ENCODE measurements at places on chromosomes 12 and 14. TPM values are rescaled to one million over a fixed set of nuclear protein-coding genes. Genes with fewer than 3 reads are reported as not detected.

Gene FICD
- total RNA-seq, result 6.0 TPM

Gene SDSL
- 5.8 TPM for total RNA-seq

Gene HSPA2
- total RNA-seq, result 7.9 TPM

GRCh38 chr14:73879027-73879426 lies 7.6 kb upstream of the ZNF410 start:
- no peak for DNase-seq

GRCh38 chr12:125180144-125180543 lies 114.9 kb downstream of the AACS start:
- no peak for DNase-seq

DNA sequence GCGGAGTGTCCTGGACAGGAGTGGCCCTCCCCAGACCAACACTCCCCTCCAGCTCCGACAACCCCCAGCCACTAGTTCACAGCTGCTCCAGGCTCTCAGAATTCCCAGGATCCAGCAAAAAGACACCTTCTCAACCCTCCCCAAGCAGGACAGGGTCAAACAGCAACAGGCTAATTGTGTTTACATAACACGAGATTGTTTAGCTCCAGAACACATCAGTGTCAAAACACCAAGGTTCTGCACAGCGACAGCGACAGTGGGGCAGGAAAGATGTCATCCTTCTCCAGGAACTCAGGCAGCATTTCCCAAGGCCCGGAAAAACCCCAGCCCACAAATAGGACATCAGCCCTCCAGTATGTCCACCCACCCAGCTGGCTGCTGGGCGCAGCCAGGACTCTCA lies 16.5 kb downstream of the ITPK1 start:
- no peak for DNase-seq

- no peak for DNase-seq
Observed at GRCh38 chr14:54848910-54849309, 53.7 kb downstream of the GCH1 start.

DNA sequence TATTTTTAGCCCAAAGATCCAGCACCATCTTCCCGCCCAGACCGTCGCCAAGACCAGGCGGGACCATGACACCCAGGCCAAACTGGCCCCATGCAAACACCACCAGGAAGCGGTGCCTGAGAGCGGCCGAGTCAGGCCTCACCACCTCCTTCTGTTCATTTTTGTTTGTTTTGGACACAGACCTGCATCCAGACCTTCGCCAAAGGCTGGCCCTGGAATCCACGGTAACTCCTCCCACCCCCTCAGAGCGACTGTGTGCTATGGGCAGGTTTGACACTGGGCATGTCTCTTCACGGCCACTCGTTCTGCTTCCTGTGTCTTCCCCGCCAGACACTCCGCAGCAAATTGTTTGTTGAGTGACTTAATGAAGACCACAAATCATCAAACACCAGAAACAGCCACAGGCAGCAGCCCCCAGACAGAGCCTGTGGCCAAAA lies 47.1 kb downstream of the NCOR2 start:
- no peak for DNase-seq

DNA sequence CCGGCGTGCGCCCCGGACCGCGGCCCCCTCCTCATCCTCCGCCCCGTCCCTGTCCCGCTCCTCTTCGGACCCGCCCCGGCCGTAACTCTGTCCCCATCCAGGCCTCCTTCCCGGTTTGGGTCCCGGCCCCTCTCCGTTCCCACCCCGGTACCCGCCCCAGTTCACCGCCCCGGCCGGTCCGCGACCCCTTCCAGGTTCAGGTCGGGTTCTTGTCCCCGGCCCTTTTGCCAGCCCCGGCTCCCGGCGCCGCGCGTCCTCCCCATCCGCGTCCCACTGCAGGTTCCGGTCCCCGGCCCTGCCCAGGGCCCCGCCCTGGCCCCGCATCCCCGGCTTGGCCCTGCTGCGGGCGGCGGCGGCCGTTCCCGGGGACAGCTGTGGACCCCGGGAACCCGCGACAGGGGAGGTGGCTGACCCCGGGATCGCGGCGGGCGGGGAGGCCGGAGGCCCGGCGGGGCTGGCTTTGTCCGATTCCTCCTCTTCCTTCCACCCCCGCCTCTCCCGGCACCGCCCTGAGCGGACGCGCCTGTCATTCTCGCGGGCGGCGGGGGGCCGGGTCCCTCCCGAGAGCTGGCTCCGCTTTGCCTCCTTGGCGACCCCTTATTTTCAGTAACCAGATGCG lies 601 bp downstream of the KLC1 start:
- peak; percentile 81 for DNase-seq

DNA sequence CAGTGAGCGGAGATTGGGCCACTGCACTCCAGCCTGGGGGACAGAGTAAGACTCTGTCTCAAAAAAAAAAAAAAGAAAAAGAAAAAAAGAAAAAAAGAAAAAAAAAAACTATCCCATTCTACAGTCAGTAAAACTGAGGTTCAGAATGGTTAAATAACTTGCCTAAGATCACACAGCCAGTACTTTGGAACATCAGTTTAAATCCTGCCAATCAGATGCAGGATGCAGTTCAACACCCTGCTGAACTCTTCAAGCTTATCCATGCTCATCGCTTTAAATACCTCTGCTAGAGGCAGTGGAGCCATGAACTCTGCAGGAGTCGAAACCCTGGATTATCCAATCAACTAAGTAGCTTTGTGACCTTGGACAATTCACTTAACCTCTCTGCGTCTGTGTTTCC lies 3.4 kb downstream of the ZNF385A start:
- DNase-seq, result no peak
